ENCODE measurements at places on chromosomes 5 and 9.

DNA sequence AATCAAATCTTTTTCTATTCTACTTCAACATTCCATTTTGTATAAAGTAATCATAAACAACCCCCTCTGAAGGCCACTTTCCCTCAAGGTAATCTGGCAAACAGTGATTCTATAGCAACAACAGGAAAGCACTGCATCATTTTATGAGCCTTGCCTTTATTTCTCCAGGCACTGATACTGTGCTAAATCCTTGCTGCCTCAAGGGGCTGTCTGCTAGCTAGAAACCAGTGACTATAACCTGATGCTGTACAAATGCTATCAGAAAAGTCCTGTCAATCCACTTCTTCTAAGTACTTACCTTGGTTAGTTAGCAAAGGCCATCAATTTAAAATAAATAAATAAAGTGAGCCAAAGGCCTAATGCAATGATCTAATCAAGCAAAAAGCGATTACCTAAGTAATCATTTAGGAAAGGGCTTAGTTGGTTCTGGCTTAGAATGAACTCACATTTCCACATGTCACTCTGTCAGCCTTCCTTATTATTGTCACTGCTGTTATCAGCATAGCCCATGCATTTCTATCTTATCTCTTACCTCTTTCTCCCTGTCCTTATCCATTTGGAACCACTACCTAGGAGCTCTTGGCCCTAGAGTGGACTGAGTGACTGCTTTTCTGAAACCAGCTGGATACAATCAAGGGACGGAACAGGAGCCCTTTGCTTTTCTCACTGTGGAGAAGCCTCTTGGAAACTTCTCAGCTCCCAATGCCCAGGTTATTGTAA is 246.1 kb upstream of the MEF2C start:
- DNase-seq, result no peak

GRCh38 chr5:179603308-179603707 is 20.2 kb downstream of the HNRNPH1 start:
- no peak for DNase-seq

DNA sequence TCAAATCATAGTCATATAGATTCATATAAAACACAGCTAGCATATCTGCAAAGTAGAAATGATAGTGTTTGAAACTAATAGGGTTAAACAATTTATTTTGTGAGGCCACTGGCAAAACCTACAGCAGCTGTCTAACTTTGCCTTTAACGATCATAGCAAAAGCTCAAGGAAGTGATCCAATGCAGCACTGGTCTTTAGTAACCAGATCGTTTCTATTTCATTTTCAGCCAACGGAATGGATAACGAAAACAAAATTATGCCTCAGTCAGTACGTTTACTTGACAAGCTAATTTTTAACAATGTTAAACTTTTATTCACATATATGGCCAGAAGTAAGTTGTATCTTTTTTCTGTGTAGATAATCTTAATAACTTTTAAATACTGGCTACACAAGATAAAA is 17.7 kb downstream of the MLLT3 start:
- no peak for DNase-seq

GRCh38 chr9:96436063-96436455 is 13.9 kb upstream of the HABP4 start:
- no peak for DNase-seq
